Effector CD8-positive, alpha-beta T cell (primary cell): ENCODE measurements at places on chromosomes 3 and 15.

DNA sequence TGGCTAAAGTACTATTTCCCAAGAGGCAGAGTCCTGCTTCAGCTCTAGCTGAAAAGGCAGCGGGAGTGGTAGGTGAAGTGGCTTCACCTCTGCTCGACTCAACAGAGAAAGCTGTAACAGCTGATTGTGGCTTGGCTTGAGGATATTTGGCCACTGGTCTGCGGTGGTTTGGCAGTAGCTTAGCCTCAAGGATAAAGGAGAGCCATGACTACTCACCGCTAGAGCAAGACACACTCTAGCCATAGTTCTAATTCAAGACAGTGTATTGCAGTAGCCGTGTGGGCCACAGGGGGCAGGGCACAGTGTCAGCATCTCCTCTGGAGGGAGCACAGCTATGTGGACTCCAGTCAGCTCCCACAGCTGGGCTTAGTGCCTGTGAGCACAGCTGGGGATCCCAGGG, 23.5 kb downstream of the TPRG1 start:
- DNase-seq: no peak

- DNase-seq: no peak
These were observed 1504.4 kb upstream of the CADM2 start for GRCh38 chr3:83454353-83454752.

GRCh38 chr3:113186566-113186965, 24.8 kb upstream of the BOC start:
- no peak for DNase-seq

DNA sequence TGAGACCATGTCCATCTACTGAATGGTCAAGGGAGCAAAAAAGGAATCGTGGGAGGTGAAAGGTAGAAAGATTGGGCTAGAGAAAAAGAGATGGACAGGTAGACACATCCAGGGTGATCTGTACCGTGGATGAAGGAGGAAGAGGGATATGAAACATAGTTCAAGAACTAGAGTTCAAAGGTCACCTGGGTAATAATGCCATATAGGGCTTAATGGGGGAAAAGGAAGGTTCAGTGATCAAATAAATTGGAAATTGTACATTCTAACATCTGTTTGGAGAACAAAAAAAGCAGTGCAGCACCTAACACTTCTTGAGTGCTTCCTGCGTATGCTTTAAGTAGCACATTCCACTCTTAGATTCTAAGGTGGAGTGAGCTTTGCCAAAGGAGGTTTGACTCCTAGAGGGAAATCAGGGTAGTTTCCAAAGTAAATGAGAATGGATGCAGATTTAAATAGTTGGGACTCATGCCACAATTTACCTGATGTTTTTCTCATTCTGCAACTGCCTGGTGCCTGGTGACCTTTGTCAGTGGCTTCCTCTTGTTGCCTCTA, 46.6 kb downstream of the MITF start:
- DNase-seq: no peak

- no peak for DNase-seq
These were observed 58.9 kb downstream of the CMTM8 start for GRCh38 chr3:32297366-32297765.

GRCh38 chr15:67400890-67401289, 120.0 kb upstream of the C15orf61 start:
- DNase-seq: no peak

GRCh38 chr15:29690765-29691475, 131.3 kb downstream of the TJP1 start:
- DNase-seq: no peak

DNA sequence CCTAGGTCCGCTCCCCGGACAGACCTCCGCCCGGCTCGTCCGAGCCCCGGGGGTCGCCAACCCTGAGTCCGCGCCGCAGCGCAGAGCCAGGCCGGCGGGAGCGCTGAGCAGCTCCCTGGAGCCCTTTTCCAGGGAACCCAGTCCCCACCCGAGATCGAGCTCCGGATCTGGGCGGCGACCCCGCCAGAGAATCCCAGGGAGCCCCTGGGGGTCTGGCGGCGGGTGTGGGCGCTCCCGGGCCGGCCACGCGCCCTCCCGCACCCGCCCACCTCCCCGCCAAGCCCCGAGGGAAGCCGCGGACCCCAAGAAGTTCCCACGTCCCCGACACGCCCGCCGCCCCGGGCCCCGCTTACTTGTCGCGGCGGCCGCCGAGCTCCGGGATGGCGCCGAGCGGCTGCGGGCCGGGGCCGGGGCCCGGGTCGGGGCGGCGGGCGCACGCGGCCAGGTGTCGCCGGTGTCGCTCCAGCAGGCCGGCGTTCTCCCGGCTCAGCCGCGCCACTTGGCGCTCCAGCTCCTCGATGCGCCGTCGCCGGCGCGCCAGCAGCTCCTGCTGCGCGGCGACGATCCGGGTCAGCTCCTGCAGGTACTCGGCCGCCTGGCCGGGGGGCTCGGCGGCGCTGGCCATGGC, 137.7 kb downstream of the NUP210 start:
- DNase-seq: no peak

- no peak for DNase-seq
These were observed 62.0 kb upstream of the BCL6 start for GRCh38 chr3:187807086-187807862.

DNA sequence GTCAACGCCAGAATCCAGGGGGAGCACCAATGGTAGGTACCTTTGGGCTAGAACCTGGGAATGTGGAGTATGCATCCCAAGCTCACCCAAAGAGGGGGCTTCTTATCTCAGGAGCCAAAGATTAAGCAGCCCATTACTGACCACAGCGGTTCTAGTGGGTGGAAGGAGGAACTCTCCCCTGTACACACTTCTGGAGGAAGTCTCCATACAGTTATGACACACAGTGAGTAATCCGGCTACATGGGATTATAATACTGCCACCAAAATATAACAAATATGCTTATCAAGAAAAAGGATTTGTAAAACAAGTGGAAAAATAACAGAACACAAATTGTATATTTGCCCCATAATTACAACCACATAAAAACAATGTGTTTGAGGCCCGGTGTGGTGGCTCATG, 8.4 kb downstream of the MYO1E start:
- no peak for DNase-seq
